Myocyte (in vitro differentiated cells): ENCODE measurements at places on chromosomes 11 and 22. TPM values are rescaled to one million over a fixed set of nuclear protein-coding genes. Genes with fewer than 3 reads are reported as not detected.

SLC22A25 gene
- not detected in 2 replicates for total RNA-seq

GGTLC3 gene
- 0.52 TPM in 1 of 2 replicates, not detected in the other for total RNA-seq

NCAM1 gene
- total RNA-seq, result 536 and 591 TPM in 2 replicates

KRTAP5-1 gene
- not detected in 2 replicates for total RNA-seq

OR52N4 gene
- total RNA-seq, result not detected in 2 replicates

OR10A4 gene
- total RNA-seq, result not detected in 2 replicates

RIC3 gene
- total RNA-seq, result not detected in 2 replicates

FOXRED1 gene
- total RNA-seq, result 32.1 and 39.8 TPM in 2 replicates

SHISAL1 gene
- 0.24 and 0.31 TPM in 2 replicates for total RNA-seq

FGF4 gene
- not detected in 2 replicates for total RNA-seq

DNA sequence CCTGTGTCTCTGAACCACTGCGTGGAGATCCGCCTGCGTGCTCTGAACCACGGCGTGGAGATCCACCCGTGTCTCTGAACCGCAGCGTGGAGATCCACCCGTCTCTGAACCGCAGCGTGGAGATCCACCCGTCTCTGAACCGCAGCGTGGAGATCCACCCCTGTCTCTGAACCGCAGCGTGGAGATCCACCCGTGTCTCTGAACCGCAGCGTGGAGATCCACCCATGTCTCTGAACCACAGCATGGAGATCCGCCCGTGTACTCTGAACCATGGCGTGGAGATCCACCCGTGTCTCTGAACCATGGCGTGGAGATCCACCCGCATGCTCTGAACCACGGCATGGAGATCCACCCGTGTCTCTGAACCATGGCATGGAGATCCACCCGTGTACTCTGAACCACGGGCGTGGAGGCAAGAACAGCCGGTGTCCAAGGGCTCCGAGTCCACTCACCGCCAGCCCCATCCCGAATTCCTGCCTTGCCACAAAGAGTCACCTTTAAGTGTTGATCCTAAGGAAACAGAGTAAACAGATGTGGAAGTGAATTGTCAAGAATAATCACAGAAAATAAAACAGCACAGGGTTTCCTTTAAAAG, 659.4 kb downstream of the BRD1 start:
- DNase-seq, result no peak

DNA sequence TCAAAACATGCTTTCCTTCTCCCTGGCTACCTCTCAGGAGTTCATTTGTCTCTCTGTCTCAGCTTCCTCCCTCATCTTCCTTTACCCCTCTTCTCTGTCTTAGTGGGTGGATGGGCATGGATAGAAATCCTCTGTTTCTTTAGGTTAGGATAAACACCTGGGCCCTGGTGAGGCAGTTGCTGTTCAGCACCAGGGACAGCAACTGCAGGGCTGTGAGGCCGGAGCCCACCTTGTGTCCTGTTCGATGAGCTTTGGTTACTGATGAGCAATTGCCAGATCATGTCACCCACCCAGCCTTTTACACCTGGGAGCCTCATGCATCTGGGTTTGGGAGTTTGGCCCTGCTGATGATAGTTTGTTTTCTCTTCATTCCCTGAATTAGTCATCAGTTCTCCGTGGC, 6.1 kb upstream of the CRYBB3 start:
- no peak for DNase-seq

DNA sequence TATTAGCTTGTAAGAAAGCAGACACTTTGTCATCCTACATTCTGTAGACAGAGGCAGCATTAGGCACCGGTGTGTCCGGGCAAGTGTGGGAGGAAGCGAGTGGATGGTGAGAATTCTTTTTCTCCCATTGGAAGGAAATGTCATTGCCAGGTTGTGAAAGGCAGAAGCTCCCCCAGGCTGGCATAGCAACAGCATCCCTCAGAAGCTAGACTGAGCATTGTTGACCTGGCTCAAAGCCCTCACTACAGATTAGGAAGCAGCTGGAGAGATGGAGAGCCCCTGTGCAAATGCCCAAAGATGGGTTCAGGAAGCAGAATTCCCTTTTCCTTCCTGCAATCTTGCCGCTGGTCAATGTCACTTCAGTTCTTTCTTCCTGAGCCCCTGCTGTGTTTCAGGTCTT, 1299.3 kb downstream of the TBC1D22A start:
- no peak for DNase-seq

- DNase-seq, result no peak
Observed at GRCh38 chr11:23974601-23975000, 522.3 kb upstream of the LUZP2 start.

GRCh38 chr11:2826679-2827056, 58.9 kb downstream of the CDKN1C start:
- no peak for DNase-seq

- DNase-seq, result no peak
Observed at GRCh38 chr11:7154881-7155361, 66.1 kb downstream of the RBMXL2 start.

- DNase-seq, result peak; percentile 80
Observed at GRCh38 chr22:23767673-23768548, at the start of gene CHCHD10. Gene CHCHD10 (minus strand): TSS chr22:23767972. CDS start chr22:23767874, 98 bp downstream.

GRCh38 chr22:24049211-24049610, 38.1 kb downstream of the CABIN1 start:
- no peak for DNase-seq

DNA sequence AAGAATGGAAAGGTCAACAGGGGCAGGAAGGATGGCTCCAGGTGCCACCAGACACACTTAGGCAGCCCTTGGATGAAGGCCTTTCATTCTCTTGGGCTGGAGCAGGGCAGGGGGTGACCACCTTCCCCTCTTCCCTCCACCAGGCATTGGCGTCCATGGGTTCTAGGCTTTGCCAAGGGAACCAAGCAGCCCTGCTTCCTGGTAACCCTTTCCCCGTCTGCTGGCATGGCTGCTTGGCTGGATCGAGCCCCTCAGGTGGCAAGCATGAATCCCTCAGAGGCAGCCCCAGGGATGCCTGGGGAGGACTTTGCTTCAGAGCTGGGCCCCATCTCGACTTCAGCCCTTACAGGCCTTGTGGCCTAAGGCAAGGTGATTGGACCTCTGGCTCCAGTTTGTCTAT, 185.1 kb upstream of the SYT13 start:
- no peak for DNase-seq

- no peak for DNase-seq
Observed at GRCh38 chr11:19242179-19242932, 1.6 kb upstream of the E2F8 start.

- no peak for DNase-seq
Observed at GRCh38 chr11:89205378-89205777, 27.7 kb downstream of the TYR start.

DNA sequence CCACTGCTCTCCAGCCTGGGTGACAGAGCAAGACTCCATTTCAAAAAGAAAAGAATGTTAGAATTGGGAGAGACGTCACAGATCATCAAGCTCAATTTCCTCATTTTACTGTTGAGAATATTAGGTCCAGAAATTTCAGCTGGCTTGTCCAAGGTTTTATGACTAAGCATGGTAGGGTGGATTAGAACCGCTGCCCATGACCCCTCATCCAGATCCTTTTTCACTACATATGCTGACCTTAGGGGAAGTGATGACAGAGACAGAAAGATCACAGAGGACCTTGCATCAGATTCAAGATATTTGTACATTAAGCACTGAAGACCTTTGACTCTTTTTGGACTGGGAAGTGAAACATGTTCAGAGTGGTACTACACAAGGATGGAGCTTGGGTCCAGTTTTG, 134.5 kb downstream of the ADAMTS15 start:
- DNase-seq, result no peak

DNA sequence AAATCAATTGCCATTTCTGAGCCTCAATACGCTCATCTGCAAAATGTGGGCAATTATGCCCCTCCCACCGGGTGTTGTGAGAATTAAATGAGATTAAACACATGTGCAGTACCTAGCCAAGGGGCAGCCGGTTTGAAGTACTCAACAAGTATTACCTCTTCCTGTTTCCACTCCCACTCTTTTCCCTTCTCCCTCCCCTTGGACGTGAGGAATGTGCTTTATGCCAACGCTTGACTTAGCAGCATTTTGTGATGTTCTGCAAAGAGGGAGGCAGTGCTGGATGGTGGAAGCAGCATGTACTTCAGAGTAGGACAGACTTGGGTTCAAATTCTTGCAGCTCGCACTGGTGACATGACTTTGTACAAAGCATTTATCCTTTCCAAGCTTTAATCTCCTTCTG, 306.0 kb downstream of the BUD13 start:
- DNase-seq, result no peak

- no peak for DNase-seq
Observed at GRCh38 chr11:198236-198806, 5.4 kb downstream of the SCGB1C1 start.

GRCh38 chr11:14212986-14213385, 146.0 kb downstream of the RRAS2 start:
- DNase-seq, result no peak

GRCh38 chr11:92827132-92827531, 142.3 kb upstream of the MTNR1B start:
- no peak for DNase-seq

GRCh38 chr11:95791709-95792033, 1.4 kb downstream of the CEP57 start:
- no peak for DNase-seq

GRCh38 chr11:125315079-125315740, 150.7 kb downstream of the PKNOX2 start:
- peak; percentile 97 for DNase-seq

DNA sequence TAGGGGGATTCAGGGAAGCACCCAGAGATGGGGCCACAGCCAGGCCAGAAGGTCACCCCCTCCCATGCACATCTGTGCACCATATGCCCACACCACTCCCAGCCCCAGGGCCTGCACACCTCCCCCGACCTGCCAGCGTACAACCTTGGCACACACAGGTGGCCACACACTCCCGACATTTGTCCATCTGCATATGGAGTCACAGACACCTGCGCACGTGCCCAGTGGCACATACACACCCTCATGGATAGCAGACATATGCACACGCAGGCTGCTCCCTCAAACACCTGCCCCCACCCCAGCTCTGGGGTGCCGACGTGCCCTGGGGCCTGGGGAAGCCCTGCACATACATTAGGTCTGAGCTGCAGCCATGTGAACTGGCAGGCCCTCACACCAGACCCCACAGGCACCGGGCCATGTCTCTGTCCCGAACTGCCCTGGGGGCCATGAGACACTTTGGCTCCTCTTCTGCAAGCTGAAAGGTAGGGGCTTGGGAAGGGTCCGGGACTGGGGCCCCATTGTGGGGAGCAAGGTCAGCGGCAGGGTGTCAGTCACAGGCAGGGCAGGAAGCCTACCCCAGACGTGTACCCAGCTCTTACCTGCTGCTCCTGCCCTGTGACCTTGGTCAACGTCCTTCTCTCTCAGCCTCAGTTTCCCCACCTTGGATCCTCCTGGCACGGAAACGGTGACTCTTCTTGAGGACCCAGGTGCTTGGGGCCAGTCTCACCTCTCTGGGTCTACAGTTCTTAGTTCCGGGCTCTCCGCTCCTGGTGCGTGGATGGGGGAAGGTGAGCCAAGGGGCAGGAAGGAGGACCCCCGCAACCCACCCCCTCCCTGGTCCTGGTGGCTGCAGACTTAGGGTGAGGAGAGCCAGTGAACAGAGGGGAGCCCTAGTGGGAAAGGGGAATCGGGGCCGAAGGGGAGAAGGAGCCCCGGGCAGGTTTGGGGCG, 579 bp upstream of the CABP7 start:
- no peak for DNase-seq

GRCh38 chr11:113533425-113533698, 58.2 kb upstream of the DRD2 start:
- no peak for DNase-seq

GRCh38 chr11:111088847-111089355, 156.6 kb upstream of the POU2AF2 start:
- DNase-seq, result no peak

DNA sequence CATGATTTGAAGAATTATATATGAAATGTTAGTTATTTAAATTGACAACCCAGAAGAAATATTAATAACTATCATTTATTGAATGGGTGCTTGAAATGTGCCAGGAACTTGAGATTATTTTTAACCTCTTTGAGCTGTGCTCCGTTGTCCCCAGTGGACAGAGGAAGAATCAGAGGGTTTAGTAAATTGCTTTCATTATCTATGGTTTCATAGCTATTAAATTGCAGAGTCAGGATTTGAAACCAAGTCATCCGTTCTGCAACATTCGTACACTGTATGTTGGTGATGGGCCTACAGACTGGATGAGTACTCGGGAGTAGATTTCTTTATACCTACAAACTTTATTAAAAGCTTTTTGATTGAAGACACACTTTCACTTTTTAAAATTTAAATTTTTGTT, 4.9 kb downstream of the HSD17B12 start:
- DNase-seq, result no peak

- DNase-seq, result no peak
Observed at GRCh38 chr22:38062791-38063190, 5.6 kb downstream of the PICK1 start.
